ENCODE measurements at places on chromosomes 7 and 10. TPM values are rescaled to one million over a fixed set of nuclear protein-coding genes. Genes with fewer than 3 reads are reported as not detected.

DNA sequence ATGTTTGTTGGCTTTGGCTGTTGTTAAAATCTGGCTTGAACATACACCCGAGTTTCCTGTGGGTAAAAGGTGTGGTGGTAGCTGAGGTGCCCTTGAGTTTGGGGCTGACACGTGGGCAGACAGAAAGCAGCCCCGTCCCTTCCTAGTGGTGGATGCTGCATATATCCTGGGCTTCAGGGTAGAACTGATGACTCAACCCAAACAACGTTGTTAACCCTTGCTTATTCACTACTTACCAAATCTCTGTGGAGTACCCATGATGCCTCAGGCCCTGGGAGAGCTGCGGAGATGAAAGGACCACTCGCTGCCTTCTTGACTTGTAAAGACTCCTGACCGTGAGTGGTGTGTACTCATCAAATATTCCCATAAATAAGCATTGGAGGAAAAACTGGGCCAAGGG is 245.1 kb downstream of the RAB11FIP2 start:
- DNase-seq: no peak
- H3K27ac ChIP-seq: no peak overlapping the region
- no peaks in the 10 kb centered on the region for H3K4me1 ChIP-seq
- no peak overlapping the region for H3K4me3 ChIP-seq

DNA sequence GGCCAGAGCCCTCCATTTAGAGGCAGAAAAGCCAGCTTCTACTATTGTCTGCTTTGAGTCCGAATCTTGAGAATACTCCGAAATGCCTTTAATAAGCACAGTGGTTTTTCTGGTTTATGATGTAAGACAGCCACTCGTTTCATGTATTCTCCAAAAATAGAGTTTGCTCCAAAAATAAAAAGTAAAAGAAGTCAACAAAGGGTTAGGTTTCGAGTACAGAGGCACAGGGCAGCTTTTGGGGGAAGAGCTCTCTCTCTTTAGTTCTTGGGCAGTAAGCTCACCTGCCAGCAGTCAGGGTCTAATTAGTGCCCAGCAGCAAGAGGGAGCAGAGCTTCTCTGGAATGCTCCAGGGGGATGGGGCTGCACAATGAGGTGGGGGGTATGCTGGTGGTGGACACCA is 20.2 kb downstream of the CREB3L2 start:
- peaks cover 31% of the 10 kb centered on the region for H3K36me3 ChIP-seq
- H3K27ac ChIP-seq: no peak overlapping the region
- no peaks in the 10 kb centered on the region for H3K27me3 ChIP-seq
- peaks cover 5% of the 10 kb centered on the region for H3K4me1 ChIP-seq
- H3K4me3 ChIP-seq: no peak overlapping the region

Gene SPACDR
- 3.9 TPM for total RNA-seq

Gene CDNF
- 1.6 TPM for total RNA-seq

Gene LRRC61
- total RNA-seq: 26.1 TPM
